ENCODE measurements at places on chromosomes 12 and 14.
A peak's percentile ranks its signal among the peaks of the same experiment; 100 is the strongest.

GRCh38 chr14:96649327-96649601 is 147.1 kb downstream of the PAPOLA start:
- DNase-seq = no peak

- peak; percentile 49 for DNase-seq
Observed at GRCh38 chr12:6925540-6926279, 2.0 kb upstream of the ATN1 start.

- DNase-seq = no peak
Observed at GRCh38 chr12:129727100-129727499, 176.7 kb downstream of the TMEM132D start.

DNA sequence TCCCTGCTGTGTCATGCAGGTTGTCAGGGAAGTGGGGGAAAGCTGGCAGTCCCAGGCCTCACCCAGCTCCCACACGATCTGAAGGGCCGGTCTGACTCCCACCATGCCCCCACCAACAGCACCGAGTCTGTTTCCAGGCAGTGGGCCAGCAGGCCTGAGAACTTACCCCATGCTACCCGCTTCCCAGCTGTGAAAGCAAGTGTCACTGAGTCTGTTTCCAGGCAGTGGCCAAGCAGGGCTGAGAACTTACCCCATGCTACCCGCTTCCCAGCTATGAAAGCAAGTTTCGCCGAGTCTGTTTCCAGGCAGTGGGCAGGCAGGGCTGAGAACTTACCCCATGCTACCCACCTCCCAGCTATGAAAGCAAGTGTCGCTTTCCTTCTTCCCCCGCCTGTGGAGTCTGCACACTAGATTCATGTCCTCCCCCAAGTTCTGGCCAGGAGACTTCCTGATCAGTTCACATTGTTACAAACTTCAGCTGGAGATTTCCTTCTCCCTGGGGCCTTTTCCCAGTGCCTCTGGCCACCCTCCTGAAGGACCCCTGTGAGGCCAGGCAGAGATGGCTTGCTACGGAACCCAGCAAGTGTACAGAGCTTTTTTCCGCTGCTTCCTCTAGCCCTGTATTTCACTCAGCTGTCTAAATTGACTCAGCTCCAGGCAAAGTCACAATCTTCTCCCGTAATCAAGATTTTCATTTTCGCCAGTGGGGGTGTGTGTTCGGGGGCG is 435.4 kb downstream of the TMTC2 start:
- DNase-seq = no peak

GRCh38 chr14:64391113-64391725 is 3.1 kb downstream of the MTHFD1 start:
- no peak for DNase-seq

DNA sequence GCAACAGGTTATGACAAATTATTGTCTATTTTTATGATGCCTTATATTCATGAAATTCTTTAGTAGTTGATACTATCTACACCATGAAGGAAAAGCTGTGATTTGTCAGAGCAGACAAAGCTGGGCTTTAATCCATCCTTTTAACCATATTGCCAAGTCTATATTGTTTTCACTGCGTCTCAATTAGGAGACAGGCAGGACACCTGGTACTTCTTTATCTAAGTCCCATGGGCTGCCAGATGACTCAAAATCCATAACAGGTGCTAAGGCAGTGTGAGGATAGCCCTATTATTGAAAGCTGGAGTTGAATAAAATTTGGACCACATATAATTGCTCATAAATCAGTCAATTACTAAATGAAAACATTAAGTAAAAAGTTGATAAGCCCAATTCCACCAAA is 22.6 kb downstream of the INSM2 start:
- no peak for DNase-seq

- no peak for DNase-seq
Observed at GRCh38 chr12:88522961-88523360, 57.3 kb downstream of the KITLG start.

DNA sequence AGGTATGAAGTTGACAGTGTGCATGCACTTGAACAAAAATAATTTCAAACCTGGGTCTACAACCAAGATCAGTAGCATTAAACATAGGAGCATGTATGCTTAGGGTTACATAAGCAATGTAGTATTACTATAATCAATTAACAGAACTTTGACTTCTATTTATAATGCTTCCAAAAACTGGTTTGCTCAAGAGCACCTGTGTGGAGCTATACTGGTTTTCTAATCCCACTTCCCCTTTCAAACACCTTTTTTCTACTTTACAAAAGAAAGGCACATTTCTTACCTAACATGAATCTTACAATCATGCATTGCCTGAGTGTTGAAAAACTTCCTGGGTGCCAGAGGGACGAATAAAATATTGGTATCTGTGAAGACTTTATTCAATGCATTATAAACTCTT is 72.7 kb downstream of the EFCAB11 start:
- no peak for DNase-seq

- no peak for DNase-seq
Observed at GRCh38 chr14:21191261-21191808, 35.5 kb upstream of the OR5AU1 start.

DNA sequence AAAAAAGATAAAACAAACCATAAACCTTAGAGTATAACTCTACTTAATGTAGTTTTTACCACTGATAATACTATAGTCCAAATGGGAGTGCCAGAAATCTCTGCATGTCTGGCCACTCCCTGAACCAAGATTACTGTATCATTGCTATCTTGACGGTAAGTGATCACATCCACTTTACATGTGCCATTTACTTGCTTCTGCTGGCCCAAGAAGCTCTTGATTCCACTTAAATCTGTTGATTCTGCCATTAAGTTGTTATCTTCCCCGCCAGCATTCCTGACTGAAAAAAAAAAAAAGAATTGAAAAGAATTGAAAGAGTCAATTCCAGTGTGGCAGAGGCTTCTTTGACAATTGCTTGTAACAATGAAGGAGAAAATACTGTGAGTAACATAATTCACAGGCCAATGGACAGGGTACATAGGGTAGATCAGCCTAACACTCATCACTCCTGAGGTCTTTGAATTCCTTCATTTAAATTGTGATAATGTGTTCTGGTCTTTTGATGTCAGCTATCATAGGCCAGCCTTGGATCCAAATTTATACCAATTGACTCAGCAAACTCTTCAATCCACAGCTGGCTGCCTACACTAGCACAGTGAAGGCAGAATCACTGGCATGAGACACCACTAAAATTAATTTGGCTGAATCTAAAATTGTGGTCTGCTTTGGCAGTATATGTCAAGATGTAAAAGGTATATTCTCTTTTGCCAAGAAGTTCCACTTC is 665.2 kb upstream of the FLRT2 start:
- no peak for DNase-seq

GRCh38 chr12:25480145-25480544 is 72.9 kb downstream of the LMNTD1 start:
- DNase-seq = no peak

DNA sequence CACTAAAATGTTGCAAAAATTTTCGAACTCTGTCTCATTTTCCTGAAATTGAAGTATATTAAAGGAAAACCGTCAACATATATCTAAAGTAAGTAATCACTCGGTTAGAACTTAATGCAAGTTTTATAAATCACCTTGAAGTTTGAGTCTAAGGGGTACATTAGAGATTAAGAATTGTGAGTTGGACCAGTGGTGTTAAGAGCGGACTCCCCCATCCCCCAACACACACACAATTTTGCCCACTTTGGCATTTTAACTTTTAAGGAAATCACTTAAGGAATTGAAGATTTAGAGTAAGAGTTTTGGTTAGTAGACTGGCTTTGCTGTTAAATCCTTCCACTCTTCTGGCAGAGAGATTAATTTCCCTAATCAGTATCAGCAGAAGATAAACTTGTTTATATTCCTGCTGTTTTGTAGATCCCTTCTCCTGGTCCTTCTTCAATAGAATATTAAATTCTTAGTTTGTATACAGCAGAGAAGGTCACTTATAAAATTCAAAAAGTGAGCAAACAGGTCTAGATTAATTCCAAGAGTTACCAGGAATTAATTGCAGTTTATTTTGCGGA is 1.5 kb downstream of the HIF1A start:
- no peak for DNase-seq

DNA sequence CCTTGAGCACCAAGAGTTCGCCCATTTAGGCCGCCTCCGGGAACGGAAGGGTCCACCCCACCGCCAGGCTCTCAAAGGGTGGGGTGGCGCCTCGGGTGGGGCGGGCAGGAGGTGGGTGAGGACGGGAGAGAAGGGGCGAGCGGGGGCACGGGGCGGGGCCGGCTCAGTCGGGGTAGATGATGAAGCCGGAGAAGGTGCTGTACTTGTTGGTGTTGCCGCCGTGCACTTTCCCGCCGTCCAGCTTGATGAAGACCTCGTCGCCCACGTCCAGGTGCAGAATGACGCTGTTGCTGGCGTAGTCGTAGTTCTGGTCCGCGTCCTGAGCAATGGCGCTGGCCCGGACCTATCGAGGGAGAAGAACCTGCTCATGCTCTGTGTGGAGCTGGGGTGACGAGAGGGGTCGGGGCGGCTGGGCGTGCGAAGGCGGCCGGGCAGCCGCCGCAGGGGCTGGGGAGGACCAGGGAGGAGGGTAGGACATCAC is 4.1 kb downstream of the C1QL4 start:
- no peak for DNase-seq

DNA sequence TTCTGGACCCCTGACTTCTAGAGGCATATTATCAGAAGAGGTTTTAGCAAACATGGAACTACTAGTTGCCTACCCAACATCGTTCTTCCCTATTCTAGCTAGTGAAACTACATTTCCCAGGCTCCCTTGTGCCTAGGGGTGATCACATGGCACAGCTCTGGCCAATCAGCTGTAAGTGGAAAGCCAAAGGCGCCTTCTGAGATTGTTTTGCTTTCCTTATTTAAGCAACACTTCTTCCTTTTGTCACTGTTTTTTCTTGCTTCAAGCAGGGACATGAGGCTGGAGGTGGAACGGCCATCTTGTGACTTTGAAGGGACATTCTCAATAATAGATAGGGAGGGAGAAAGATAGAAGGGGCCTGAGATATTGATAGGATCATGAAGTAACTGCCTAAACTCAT is 136.7 kb downstream of the ZNF664 start:
- DNase-seq = no peak

GRCh38 chr12:53044052-53044581 is 5.7 kb upstream of the TNS2 start:
- peak; percentile 39 for DNase-seq

DNA sequence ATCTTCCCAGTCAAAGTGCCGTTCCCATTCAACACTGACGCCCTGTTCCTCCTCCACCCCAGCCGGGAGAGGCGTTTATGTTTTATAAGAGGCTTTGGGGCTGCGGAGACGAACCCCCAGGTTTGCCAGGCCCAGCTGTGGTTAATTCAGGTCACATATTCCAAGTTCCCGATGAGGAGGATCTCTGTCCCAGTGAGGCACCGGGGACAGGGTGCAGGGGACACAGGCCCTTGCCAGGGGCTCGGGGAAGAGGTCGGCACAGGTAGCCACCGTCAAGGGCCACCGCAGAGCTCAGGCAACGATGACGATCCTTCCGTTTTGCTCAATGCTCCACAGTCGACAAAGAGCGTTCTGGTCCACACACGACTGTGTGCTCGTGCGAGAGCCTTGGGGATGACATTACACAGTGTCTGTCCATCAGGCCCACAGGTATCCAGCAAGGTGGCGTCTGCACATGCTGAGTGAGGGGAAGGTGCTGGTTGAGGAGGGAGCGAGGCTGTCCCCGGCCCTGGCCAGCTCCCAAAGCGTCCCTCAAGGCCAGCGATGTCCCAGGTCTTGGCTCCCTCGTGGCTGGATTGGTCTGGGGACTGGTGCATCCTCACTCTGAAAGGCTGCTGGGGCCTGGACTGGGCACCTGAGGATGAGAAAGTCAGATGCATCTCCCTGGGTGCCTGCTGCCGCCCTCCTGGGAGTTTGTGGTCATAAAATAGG is 189.2 kb upstream of the C14orf180 start:
- DNase-seq = no peak

DNA sequence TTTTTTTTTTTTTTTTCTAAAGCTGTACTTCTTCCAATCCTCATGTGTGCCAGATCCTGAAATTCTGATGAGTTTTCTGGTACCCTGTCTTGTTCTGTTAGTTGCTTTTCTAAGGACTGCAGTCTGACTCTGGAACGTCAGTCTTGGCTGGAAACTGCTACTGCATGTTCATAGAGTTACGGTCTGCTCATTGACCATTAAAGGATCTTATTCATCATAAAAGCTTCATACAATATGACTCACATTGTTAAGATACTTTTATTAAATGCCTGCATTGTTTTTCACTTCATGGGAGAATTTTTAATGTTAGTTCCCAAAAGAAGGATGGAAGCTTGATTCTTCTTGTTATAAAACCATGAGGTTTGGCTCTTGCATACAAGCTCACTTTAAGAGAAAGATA is 233.6 kb downstream of the SYT10 start:
- DNase-seq = no peak

- DNase-seq = no peak
Observed at GRCh38 chr14:76779221-76780057, 18.2 kb downstream of the VASH1 start.

GRCh38 chr14:104392001-104392395 is 187.6 kb upstream of the C14orf180 start:
- no peak for DNase-seq

GRCh38 chr14:104119488-104120251 is 18.7 kb upstream of the KIF26A start:
- no peak for DNase-seq

GRCh38 chr12:52533686-52534470 is 13.7 kb upstream of the KRT5 start:
- no peak for DNase-seq

GRCh38 chr12:125639826-125640225 is 574.6 kb downstream of the AACS start:
- DNase-seq = no peak

GRCh38 chr12:59716043-59716442 is 120.2 kb downstream of the SLC16A7 start:
- no peak for DNase-seq

GRCh38 chr12:28088566-28089272 is 101.5 kb upstream of the CCDC91 start:
- DNase-seq = no peak

DNA sequence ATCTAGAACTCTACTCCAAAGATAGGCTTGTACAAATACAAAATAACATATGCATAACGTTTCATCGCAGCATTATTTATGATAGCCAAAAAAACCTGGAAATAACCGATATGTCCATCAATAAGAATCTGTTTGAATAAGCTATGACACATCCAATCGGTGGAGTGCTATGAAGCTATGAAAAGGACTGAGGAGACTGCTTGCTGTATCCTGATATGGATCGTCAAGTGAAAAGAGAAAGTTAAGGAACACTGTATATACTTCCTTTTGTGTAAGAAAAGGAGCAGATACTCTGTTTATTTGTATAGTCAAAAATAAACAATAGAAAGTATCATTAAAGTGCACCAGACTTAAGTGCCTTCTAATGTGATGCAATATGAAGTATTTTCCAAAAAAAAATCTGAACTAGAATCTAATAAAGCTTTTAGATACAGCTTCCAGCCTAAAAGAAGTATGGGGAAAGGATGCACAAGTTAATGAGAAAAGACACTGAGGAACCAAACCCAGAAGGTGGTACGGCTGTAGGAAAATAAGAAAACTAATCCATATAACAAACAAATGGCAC is 645 bp upstream of the KLHDC1 start:
- DNase-seq = no peak

- no peak for DNase-seq
Observed at GRCh38 chr12:26971963-26972362, 33.7 kb downstream of the FGFR1OP2 start.

Data from C1 segment of cervical spinal cord (tissue), 14 donors.